Fibroblast of skin of left quadriceps (primary cell): ENCODE measurements at places on chromosomes 2 and 18.

DNA sequence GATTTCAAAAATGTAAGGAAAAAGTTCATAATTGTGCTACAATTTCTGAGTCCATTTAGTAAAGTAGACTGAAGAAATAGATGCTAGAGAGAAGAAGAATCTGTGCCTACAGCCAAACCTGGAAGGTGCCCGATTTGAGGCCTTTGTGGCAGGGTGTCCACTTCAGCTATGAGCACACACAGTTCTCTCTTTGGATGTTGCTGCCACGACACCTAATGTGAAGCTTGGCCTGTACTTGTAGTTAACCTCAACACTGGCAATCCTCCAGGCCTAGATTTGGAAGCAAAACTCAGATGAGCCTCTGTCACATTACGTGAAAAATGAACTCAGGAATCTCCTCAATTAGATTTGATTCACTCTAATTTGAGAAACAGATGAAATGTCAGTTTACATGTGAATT is 90.1 kb upstream of the LRP1B start:
- DNase-seq = no peak

- no peak for DNase-seq
Measured at GRCh38 chr2:98012561-98012991, 16.8 kb upstream of the TMEM131 start.

- peak; percentile 16 for DNase-seq
Measured at GRCh38 chr2:50952596-50952995, 79.3 kb downstream of the NRXN1 start.

DNA sequence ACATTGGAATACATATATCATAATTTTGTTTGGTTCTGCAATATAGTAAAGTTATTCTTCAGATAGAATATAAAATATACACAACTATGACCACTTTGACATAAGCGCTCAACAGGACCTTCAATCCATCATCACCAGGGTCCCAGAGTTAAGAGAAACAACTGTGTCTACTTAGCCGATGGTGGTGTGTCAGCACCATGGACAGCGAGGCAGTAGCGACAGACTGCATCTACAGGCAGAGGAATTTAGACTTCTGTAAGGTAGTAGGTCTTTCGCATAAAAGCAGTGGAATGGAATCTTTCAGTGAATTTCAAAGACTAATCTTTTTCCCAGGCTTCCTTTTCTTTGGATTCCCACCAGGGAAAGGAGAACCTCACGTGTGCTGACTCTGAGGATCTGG is 20.5 kb upstream of the LRPPRC start:
- DNase-seq = peak; percentile 11

- peak; percentile 33 for DNase-seq
Measured at GRCh38 chr2:173354582-173355131, at the start of gene CDCA7. CDCA7 (plus strand) TSS chr2:173354872; CDS start chr2:173354964, 92 bp downstream.

GRCh38 chr18:71994273-71994672 is 549.9 kb downstream of the CBLN2 start:
- no peak for DNase-seq

DNA sequence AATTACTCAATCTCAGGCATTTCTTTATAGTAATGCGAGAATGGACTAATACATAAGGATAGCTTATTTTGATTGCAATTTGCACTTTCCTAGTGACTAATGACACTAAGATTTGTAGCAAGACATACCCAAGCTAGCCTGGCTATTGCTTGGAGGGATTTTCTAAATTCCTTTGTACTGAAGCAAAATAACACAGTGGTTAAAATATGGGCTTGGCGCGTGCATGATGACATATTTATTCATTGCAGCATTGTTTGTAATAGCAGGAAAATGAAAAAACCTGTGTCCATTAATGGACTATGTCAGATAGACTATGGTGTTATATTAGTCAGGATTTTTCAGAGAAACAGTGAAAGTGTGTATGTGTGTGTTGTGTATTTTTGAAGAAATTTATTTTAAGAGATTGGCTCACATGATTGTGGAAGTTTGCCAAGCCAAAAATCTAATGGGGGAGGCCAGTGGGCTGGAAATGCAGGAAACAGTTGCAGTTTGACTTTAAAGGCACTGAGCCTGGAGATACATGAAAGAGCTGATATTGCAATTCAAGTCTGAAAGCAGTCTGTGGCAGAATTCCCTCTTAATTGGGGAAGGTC is 16.7 kb upstream of the LAPTM4A start:
- DNase-seq = peak; percentile 99

DNA sequence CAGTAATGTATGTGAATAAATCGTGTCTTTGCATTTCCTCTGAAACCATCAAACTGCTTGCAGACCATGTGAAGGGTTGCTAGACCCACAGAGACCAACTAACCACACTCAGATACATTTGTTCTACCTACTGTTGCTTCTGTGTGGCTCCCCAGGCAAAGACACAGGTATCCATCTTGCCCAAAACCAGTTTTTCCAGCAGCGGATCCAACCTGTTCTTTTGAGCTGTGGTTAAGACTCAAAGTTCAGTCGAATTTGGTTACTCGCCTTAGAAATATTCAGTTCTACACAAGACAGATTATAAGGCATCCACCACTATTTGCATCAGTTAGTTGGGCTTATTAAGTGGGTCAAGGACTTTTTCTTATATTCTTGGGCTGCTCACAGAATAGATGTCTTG is 276.2 kb upstream of the EPHA4 start:
- no peak for DNase-seq

- peak; percentile 75 for DNase-seq
Measured at GRCh38 chr2:144607891-144608521, 88.1 kb upstream of the ZEB2 start.

DNA sequence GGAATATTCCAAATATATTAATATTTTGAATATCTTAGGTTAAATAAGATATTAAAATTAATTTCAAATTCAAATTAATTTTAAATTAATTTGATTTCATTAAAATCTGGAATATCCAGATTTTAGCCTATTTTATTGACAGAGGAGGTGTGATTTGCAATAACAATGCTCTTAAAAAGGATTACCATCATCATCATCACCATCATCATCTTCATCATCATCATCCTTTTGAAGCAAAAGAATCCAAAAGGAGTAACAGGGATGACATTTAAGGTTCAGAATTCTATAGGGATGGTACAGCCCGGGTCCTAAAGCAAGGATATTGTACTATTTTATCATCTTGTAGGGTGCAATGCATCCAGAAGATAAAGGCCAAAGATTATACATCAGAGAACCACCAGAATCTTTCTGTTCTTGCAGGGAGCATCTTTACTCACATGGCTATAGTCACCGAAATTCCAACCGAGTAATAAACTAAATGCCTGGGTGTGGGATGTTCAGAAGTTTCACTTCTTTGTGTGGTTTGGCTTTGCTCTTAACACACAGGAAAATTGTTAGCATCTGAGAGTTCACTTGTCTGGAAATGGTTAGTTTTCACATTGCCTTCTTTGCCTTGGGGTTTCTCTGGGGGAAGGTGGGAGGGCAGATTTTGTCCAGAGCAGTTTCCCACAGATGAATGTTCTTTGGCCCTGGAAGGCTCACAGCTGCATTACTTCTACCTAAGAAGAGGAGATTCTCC is 99.1 kb upstream of the ITGA6 start:
- DNase-seq = peak; percentile 36

DNA sequence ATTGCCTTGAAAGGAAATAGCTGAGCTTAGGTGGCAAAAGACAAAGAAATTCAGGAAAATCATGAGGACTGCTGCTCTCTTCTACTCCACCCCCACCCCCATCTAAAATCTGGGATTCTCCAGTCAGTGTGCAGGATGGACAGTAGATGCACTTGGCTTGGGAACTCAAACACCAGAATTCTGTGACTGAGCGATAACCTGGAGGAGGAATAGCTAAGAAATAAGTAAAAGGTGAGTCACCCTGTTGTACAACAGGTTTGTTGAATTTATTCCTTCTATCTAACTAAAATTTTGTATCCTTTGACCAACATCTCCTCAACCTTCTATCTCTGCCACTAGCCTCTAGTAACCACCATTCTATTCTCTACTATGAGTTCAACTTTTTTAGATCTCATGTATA is 1029.9 kb upstream of the ACVR2A start:
- DNase-seq = no peak
